ENCODE measurements at places on chromosomes 2 and 18.

DNA sequence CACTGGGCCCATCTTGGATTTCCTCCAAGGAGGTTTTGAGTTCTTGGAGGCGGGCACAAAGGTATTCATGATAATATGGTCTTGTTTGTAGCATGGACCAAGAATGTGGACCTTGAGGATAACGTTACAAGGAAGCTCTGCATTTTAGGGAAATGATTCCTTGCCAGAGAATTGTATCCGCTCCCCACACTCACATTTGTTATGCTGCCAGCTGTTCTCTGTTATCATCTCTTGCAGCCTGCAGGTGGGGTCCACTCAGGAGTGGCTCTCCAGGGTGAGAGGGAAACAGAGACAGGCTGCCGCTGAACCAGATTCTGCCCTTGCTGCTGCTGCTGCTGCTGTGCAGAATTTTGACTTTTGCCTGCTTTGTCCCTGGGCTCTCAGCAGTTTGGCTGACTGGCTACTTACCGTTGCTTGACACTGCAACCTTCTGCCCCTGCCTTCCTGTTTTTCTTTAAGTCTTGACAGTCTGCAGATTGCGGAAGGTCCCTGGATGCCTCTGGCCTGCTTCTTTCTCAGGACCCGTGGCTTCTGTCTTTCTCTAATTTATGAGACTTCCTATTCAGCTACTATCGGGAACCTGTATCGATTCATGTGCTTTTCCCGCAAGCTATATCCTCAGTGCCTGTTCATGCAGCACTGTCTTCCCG is 122.3 kb upstream of the DOCK10 start:
- DNase-seq = no peak

GRCh38 chr2:3290655-3291054 is 87.0 kb downstream of the EIPR1 start:
- no peak for DNase-seq

DNA sequence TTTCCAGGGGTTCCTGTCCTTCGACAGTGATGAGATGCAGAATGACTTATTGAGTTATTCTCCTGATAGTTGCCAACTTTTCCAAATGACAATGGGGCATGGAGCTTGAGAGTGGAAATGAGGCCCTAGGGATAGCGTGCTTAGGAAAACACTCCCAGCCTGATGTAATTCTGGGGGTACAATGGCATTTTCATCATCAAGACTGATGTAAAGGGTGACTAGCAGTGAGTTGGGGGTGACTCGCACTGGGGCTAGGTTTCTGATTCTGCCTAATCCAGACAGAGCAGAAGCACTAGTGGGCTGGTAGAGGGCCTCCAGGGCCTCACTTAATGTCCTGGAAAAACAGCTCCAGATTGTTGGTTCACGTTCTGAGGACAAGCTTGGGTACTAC is 34.0 kb upstream of the IL37 start:
- no peak for DNase-seq

DNA sequence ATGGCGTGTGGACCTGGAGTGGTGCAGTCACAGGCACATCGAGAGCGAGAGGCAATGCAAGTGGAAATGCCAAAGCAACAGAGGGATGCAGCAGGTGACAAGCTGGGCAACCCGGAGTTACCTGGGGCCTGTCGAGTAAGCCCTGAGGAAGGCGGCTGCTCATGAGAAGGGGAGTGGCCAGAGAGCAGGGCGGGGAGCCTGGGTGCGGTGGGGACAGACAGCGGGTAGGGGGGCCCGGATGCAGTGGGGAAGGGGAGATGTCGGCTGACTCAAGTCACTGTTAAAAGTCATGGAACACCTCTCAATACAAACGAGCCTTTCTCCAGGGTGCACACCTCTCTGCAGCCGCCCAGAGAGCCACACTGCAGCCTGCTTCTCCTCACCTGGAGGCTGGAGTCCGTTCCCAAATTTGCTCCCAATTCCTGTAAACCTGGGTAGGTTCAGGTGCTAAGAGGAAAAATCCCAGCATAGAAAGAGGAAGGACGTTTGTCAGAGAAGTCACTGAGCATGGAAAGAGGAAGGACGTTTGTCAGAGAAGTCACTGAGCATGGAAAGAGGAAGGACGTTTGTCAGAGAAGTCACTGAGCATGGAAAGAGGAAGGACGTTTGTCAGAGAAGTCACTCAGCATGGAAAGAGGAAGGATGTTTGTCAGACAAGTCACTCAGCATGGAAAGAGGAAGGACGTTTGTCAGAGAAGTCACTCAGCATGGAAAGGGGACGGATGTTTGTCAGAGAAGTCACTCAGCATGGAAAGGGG is 71.7 kb upstream of the TWIST2 start:
- DNase-seq = no peak

- no peak for DNase-seq
Observed at GRCh38 chr18:37702841-37703240, 137.2 kb upstream of the CELF4 start.

DNA sequence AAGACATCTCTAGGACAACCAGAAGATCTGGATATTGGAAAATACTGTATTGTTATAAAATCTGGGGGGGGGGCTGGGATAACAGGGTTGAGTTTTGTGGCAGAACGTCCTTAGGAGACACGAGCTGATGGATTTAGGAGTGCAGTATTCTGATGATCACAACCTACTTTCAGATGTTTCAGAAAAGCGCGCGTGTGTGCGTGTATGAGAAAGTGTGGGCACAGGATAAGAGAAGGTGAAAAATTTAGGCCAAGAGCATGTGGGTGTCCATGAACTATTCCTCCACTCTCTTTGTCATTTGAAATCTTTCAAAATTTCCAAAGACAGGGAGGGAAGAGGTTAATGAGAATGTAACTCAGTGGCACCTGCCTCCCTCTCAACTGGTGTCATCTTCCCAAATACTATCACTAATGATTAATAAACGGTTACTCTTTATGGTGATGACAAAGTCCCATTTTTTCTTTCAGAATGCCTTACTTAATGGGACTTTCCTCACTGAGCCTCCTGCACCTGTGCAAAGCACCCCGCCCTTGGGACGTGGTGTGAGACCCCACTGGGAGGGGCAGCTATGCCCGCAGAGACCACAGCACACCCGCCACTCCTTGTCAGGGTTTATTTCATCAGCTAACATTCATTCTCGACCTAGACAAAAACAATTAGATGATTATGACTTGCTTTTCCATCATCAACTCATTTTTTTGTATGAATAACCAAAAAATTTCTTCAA is 53.6 kb downstream of the HS6ST1 start:
- no peak for DNase-seq

DNA sequence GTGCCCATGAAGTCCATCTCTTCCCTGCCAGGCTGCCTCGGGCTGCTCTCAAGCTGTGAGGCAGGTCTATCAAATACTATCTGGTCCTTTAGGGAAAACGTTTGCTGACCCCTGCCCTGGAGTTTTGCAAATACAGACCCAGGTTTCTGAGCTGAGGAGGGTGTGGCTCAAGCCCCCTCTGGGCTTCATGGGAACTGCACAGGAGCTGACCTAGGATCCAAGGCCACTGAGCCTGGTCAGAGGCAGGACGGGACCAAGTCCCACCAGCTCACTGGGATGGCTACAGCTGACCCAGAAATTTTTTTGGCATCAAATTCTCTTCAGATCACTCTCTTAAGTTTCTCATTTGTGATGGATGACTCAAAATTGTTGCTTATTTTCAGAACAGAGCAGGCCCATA is 14.1 kb downstream of the ZNF516 start:
- no peak for DNase-seq

- DNase-seq = no peak
Observed at GRCh38 chr18:78740876-78741275, 238.7 kb upstream of the SALL3 start.

GRCh38 chr2:179771791-179772190 is 89.6 kb downstream of the ZNF385B start:
- DNase-seq = no peak

DNA sequence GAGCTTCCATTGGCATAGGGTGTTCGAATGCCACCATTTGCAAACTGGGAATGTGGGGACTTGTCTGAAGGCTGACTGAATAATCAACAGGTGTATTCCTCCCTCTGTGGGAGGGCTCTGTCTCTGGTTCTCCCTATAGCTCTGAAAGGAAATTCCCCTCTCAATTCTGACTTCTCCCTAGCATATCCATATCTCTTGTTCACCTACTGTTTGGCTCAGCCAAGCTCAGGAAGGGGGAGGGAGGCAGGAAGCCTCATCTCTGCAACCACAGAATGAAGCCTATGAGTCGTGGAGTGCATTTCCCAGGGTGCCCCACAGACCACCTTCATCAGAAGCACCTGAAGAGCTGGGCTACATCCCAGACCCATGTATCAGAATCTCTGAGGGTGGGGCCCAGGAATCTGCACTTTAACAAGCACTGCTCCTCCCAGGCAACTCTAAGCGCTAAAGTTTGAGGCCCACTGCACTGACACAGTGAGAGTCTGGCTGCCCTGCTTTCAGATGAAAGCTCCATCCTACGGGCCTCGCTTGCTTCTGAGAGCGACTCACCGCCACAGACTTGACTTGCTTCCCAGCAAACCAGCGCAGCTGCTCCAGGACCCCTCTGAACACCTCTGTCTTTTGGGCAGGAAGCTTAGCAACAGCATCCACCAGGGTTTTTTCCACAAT is 32.0 kb downstream of the XDH start:
- no peak for DNase-seq

DNA sequence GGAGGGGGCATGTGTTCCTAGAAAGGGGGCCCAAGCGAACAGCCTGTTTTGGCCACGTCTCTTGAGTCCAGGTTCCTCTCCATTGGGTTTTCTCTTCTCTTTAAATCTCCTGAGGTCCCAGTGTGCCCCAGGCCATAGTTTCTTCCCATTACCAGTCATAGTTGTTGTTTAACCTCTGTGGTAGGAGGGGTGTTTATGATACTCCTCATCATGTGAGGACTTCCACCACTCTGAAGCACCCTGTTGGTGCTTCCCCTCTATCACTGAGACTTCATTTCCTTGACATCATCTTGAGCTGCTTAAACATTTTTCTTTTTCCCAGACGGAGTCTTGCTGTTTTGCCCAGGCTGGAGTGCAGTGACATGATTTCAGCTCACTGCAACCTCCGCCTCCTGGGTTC is 45.9 kb downstream of the WIPF1 start:
- no peak for DNase-seq

DNA sequence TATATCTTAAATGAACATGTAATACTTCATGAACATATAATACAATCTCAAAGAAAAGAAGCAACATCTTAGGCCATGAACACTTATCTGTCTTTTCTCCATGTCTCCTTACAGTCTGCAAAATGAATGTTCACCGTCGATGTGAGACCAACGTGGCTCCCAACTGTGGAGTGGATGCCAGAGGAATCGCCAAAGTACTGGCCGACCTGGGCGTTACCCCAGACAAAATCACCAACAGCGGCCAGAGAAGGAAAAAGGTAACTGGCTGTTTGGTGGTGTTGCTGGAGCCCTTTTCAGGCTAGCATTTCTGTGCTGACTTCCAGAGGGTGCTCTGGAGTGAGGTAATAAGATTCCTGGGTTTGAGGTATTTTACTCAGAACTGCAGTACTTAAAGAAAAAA is 295.9 kb upstream of the EPAS1 start:
- DNase-seq = no peak
